ENCODE measurements at places on chromosomes 1 and 21.

DNA sequence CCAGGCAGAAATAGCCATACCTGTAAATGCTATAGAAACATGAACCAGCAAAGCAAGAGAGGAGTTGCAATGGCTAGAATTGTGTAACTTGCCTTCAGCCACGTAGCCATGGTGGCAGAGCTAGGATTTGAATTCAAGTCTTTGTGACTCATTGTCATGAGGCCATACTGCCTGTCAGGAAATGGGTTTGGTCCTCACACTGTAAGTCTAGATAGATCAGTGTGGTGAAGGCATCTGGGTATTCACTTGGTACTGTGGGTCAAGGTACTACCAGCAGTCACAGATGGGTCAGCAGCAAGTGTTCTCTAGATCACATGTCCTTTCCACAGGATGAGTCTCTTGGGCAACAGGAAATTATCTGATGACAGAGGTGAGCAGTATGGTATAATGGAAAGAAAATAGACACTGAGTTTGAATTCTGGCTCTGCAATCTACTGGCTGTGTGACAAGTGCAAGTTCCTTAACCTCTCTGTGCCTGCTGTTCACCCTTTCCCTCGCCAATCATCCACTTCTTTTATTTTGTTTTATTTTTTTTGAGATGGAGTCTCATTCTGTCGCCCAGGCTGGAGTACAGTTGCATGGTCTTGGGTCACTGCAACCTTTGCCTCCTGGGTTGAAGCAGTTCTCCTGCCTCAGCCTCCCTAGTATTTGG lies 36.9 kb downstream of the FGGY start:
- peak; percentile 18 for DNase-seq

DNA sequence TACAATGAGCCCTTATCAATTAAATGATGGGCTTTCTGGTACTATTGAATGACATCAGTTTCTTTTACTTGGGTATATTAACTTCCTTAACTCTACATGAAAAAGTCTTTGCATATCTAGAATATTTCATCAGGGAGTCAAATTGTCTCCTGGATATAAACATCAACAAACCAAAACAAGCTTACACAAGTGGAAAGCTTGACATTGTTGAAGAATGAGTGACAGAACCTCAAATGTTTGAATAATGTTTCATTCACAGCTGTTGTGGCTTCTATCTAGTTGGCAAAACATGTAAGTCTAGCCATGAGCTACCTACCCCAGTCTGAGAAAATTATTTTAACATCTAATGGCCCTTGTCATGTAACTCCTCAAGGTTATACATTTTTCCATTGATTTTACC lies 604.8 kb upstream of the ADAMTS5 start:
- peak; percentile 85 for DNase-seq

GRCh38 chr1:67652800-67653199 lies 32.2 kb upstream of the GADD45A start:
- peak; percentile 95 for DNase-seq

DNA sequence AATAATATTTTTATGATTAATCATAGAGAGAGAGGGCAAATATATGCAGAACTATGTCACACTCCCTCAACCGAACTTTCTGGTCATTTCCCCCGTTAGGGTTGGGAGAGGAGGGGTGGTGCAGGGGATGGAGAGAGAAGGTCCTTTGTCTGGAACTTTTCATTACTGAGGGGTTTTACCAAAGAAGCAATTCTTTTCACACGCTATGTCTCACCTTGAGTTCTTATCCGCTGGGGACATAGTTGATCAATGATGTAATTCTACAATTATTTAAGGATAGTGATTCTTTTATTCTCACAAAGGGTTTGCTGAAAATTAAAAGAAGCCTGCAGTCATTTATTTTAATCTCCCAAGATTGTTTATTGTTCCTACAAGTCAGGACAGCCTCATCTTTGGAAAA lies 98.3 kb upstream of the RUNX1 start:
- no peak for DNase-seq

DNA sequence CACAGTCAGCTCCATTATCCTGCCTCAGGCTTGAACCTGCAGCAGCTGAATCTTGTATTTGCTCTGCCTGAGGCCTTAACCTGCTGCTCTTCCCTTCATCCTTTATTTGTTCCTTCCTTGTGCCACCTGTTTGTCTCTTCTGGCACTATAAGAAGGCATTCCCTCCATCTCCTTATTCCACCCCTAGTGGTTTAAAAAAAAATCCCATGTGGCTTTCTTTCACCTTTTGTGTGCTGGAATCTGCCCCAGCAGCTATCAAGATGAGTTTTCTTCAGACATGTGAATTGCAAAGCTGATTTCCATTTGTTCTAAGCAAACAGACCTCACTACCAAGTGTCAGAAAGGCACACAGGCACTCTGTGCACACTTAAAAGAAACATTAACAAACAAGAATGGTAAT lies 294.6 kb downstream of the TTLL7 start:
- DNase-seq: no peak

- DNase-seq: peak; percentile 45
Measured at GRCh38 chr21:37767984-37768383, 148.3 kb downstream of the KCNJ6 start.

GRCh38 chr21:46597896-46598343 lies 7.0 kb downstream of the S100B start:
- no peak for DNase-seq

- DNase-seq: no peak
Measured at GRCh38 chr1:48670234-48671020, 106.3 kb downstream of the BEND5 start.

Measured in choroid plexus epithelial cell (primary cell).